Trophoblast cell (in vitro differentiated cells and primary cell): ENCODE measurements at places on chromosomes 3 and 15.

DNA sequence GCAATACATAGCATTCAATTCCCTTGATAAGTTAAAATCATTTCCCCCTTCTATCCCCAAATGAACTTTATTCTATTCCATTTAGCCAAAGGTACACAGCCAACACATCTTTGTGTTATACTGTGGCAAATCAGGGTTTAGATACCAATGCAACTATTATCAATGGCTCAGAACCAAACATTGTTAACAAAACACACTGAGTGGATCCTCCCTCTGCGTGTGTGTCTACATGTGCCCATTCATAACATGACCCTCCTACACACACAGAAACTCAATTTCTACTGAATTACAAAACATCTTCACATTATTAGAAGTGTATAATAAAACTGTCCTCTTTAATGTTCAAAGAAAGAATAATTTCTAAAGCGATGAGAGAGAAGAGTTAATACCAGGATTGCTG, 1.3 kb downstream of the TTBK2 start:
- no peak for DNase-seq

- DNase-seq: no peak
These were observed 833.0 kb downstream of the AGBL1 start for GRCh38 chr15:86912661-86913060.

DNA sequence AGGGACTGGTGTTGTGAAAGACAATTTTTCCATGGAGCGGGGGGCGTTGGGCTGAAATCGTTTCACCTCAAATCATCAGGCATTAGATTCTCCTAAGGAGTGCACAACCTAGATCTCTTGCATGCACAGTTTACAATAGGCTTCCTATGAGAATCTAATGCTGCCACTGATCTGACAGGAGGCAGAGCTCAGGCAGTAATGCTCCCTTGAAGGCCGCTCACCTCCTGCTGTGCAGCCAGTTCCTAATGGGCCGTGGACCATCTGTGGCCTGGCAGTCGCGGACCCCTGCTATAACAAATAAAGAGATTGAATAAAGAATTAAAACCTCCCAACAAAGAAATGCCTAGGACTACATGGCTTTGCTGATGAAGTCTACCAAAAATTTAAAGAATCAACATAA, 25.3 kb upstream of the ANKRD28 start:
- no peak for DNase-seq

GRCh38 chr3:29212789-29213433, 68.0 kb upstream of the RBMS3 start:
- no peak for DNase-seq

- no peak for DNase-seq
These were observed 732 bp upstream of the CRTC3 start for GRCh38 chr15:90529011-90529370.

- DNase-seq: no peak
These were observed 1.2 kb downstream of the TTC23 start for GRCh38 chr15:99248000-99248715.

- no peak for DNase-seq
These were observed 116.2 kb upstream of the PLAAT1 start for GRCh38 chr3:193124861-193125260.

- DNase-seq: no peak
These were observed 36.5 kb upstream of the PLXNA1 start for GRCh38 chr3:126946405-126946804.

- DNase-seq: no peak
These were observed 48.4 kb downstream of the EPHA3 start for GRCh38 chr3:89155811-89156210.

- DNase-seq: no peak
These were observed 12.5 kb upstream of the SKIL start for GRCh38 chr3:170344971-170345370.

GRCh38 chr15:67613211-67613610, 70.7 kb downstream of the MAP2K5 start:
- DNase-seq: no peak

GRCh38 chr3:28243424-28244106, 2.1 kb downstream of the CMC1 start:
- DNase-seq: peak; percentile 29

DNA sequence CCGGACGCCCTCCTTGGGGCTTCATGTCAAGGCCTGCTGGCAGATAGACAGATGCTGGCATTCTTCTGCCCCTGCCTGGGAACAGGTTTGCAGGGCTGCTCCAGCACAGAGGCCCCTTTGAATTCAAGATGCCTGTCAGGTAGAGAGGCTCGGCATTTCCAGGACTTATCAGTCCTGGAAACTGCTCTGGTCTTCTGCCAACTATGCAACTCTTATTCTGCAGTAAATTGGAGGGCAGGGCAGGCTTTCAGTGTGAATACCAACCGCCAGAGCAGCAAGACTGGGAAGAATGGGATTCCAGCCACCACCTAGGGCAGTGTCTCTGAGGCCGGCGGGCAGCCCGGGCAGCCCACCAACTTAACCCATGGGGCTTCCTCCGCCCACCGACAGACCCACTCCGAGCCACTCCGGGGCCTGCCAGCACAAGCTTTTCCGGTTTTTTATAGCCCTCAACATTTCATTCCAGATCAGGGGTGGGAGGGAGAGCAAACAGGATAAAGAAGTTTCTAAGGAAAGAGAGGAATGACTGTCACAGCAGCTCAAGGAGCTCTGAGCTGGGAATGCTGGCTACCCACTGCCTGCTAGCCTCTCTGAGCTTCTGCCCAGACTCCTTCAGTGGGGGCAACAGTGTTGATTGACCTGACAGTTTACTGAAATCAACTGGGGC, 140.9 kb downstream of the NTRK3 start:
- DNase-seq: no peak
